ENCODE measurements at places on chromosomes 4 and X.

DNA sequence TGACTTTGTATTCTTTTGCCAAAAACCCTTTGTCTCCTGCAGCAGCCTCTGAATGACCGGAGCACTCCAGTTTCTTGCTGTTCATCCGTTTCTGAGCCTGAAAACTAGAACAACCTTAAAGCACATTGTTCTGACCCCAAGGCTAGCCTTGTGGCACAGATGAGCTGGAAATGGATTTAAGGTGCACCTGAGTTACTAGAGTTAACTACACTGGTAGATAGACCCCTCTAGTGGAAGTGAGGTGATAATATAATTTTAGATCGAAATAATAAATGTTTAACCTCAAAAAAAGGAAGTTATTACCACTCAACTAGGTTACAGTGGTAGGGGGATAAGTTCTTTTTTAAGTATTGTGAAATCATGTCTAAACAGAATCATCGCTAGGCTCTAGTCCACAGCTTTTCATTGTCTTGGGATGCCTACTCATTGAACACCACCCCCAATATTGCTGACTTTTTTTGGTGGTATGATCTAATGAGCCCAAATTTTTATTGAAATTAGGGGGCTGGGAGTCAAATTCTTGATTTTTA is 2.7 kb downstream of the PLS3 start:
- DNase-seq = no peak

GRCh38 chr4:94653095-94653649 is 104.6 kb upstream of the BMPR1B start:
- no peak for DNase-seq

- no peak for DNase-seq
Measured at GRCh38 chr4:144902614-144903013, 195.4 kb downstream of the ANAPC10 start.

GRCh38 chrX:81003491-81004185 is 194.0 kb upstream of the BRWD3 start:
- no peak for DNase-seq

- no peak for DNase-seq
Measured at GRCh38 chr4:107213880-107214279, 177.8 kb upstream of the DKK2 start.

- no peak for DNase-seq
Measured at GRCh38 chr4:176792326-176793059, at the start of gene VEGFC. TSS of gene VEGFC (minus strand) at chr4:176792922. CDS start at chr4:176792311, 611 bp downstream.
